ENCODE measurements at places on chromosomes 16 and 17.

DNA sequence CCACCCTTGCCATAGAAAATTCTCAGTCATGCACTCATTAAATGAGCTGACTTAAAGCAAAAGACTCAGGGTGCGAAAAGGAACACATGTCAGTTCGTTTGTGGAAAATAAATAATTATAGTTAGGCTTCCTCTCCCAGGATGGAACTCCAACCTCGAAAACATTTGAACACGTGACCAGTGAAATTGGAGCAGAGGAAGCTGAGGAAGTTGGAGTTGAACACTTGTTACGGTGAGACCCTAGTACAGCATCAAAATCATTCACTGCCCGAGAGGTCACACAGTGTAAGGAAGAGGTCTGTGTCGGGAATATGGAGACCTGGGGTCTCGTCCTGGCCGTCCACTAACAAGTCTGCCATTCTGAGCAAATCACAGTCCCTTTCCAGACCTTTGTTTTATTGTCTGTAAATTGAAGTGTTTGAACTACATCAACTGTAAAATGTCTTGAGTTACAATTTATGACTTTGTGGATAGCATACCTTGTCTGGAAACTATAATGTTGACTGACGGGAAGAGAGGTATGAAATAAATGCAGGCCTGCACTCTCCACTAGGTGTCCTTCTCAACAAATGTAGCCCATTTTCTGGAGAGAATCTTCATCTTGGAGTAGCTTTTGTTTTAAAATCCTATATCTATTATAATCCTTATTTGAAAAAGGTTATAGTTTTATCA lies 7.7 kb downstream of the PSMD7 start:
- DNase-seq: no peak

- peak; percentile 13 for DNase-seq
These were observed 10.6 kb downstream of the MYH3 start for GRCh38 chr17:10646392-10646990.

DNA sequence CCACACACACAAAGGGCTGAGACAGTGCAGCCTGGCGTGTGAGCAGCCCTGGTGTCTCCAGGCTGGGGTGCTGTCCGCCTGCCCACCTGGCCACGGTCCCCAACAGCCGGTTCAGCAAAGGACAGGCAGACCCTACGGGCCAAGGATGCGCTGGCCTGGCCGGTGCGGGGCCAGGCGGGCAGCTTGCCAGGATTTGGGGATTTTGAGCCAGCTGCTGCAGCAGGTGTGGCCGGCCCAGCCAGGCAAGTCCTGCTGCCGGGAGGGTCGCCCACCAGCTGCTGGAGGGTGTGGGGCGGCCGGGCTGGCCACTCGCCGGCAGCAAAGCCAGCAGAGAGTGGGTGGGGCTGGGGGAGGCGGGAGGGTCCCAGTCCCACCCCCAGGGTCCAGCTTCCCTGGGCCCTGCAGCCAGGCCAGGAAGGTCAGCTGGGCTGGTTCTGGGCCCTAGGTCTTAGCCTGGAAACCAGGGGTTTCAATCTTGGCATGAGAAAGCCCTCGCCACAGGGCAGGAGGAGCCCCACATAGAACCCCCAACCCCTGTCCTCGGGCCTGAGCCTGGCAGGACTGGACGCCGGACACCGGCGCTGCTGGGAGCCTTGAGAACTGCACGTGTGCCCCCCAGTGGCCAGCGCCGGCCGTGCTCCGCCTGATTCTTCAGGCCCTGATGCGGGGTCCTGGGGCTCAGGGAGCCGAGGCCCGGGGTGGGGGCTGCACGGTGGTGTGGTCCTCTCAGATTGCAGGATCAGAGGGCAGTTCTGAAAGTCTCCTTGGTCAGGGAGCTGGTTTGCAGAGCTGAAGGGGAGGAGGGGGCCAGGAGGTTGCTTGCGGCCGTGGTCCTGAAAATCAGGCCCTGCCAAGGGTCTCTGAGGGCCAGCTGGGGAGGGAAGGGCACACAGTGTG lies 17.6 kb upstream of the SSTR5 start:
- DNase-seq: no peak

- DNase-seq: no peak
These were observed 325.3 kb downstream of the UTP18 start for GRCh38 chr17:51585514-51586104.

GRCh38 chr17:28446716-28447395 lies 26.6 kb upstream of the SLC13A2 start:
- DNase-seq: no peak

DNA sequence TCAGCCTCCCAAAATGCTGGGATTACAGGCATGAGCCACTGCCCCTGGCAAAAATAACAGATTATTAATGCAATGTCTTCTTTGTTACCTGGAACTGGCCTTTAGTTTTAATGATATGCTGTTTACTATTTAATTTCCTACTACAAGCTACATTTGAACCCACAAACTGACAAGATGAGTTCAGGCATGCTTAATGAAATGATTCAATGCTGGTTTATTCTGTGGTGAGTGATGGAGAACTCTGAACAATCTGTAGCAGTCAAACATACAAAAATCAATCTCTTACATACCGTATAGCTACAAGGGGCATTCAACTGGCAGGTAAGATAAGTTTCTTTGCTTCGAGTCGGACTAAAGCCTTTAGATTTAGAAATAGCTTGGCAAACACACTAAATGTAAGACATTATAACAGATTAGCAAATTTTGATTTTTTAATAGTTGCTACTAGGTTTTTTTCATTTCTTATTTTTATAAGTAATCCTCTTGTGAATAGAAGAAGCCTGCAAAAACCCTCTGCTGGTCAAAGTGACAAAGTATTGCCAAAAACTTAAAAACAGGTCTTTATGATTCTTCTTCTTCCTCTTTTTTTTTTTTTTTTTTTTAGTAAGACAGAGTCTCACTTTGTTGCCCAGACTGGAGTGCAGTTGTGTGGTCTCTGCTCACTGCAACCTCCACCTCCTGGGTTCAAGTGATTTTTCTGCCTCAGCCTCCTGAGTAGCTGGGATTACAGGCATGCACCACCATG lies 138.5 kb downstream of the SSH2 start:
- DNase-seq: no peak

DNA sequence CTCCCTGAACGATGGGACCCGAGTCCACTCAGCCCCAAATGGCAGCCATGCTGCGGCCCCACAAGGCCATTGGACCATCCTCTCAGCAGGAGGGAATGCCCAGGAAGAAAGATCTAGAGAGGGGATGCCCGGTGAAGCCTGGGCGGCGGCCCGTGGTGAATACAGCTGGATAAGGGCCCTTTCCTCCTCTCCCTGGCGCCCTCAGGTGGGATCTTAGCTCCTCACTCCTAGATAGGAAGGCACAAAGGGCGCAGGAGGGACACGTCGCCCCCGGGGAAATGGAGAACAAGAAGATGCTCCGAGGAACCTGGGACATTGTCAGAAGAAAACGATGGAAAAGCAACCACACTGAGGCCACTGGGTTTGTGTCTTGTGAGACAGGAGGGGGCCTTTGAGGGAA lies 2.5 kb downstream of the CD300C start:
- no peak for DNase-seq
